AG20443 (cell line): ENCODE measurements at places on chromosomes 4 and X.

DNA sequence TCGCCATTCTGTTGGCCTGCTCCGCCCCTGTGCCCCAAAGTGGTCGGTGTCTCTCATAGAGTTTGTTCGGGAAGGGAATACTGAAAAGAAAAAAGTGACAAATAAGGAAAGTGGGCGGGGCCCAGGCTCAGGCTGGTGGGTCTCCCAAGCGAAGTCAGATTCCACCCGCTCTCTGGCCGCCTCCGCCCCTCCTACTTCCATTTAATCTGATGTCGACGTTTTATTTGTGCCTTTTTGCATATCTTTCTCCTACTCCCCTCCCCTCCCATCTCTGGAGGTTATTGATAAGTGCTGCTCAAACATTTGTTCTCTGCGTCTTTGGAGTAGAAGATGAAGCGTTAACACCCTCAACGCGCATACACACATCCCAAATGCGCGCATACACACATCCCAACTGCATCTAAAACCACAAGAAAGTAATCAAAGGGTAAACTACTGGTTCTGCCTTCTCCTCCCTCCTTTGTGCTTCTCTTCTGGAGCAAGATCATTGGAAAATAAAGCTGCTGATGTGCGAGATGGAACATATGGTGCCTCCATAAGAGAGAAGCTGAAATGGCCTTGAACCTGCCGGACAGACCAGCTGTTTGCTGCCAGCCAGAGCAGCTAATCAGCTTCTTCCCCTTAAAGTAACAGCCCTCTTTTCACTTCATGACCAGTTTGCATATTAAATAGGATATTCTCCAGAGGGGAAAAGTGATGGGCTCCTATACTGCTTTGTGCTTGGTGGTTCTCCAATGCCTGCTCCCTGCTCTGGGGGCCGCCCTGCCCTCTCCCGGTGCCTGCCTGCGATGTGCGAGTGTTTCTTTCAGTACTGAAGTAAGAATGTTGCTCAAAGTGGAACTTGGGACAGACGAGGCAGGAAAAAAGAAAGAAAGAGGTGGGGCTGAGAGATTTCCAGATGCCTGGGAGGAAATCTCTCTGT is 3.1 kb downstream of the MAMLD1 start:
- DNase-seq = peak; percentile 39

DNA sequence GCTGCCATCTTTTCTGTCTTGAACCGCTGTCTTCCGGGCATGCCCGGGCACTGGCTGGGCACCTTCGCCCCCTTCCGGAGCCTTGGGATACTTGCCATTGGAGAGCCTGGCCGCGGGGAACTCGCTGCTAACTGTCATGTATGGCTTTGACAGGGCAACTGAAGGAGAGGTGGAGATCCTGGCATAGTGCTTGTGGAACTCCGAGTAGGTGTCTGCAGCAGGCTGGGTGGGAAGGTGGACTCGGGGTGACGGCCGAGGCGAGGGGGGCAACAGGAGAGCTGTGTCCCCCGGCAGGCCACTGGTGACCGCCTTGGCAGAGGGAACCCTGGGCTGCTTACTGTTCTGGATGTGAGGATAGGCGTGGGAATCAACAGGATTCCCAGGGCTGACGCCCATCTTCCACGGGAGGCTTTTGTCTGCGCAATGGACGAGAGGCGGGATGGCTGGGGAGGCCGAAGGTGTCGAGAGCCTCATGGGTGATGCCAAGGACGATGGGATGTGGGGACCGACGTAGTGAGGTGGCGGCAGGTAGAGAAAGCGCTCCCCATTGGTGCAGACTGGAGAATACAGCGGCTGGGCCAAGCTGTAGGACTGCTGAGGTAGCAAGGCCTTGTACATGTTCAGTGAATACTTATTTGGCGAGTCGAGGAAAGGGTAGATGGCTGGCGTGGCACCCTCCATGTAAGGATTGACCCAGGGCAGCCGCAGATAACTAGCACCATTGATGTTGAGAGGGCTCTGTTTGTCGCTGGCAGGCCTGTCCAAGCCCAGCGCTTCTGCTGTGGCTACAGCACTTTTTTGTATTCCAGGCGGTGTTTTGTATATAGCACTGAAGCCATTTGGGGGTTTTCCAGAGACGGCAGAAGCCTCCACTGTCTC is 23.4 kb downstream of the BCOR start:
- no peak for DNase-seq

DNA sequence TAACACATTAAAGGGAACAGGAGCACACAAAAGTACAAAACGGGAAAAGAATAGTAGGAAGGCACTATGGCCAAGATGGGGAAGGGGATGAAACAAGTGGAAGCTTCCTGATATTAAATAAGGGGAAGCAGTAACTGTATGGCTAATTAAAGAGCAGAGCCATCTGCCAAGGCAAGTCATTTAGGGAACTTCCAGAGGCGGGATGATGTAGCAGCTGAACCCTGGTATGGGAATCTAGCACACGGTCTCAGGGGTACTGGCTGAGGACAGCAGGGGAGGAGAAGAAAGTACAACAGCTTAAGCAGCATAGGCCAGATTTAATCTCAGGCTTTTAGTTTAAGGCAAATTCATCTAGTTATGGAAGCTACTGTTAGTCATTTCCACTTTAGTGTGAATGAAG is 59.1 kb downstream of the IGFBP7 start:
- no peak for DNase-seq

- no peak for DNase-seq
Measured at GRCh38 chrX:13345037-13345436, 25.2 kb upstream of the ATXN3L start.

DNA sequence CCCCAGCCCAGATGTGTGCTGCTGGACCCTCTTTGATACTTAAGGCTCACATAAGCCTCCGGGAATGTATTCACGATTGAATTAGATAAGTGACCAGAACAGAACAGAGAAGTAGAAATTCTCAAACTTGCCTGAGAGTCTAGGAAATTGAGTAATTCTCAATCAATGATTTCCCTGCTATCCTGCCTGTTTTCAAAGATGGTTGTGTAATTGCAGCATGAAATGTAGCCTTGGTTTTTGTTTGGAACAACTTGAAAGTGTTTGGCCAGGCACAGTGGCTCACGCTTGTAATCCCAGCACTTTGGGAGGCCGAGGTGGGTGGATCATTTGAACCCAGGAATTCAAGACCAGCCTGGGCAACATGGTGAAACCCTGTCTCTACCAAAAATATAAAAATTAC is 41.2 kb downstream of the TNIP2 start:
- DNase-seq = no peak

GRCh38 chrX:85963736-85964135 is 83.6 kb downstream of the CHM start:
- peak; percentile 59 for DNase-seq

GRCh38 chr4:100826067-100826466 is 308.2 kb upstream of the EMCN start:
- DNase-seq = no peak

DNA sequence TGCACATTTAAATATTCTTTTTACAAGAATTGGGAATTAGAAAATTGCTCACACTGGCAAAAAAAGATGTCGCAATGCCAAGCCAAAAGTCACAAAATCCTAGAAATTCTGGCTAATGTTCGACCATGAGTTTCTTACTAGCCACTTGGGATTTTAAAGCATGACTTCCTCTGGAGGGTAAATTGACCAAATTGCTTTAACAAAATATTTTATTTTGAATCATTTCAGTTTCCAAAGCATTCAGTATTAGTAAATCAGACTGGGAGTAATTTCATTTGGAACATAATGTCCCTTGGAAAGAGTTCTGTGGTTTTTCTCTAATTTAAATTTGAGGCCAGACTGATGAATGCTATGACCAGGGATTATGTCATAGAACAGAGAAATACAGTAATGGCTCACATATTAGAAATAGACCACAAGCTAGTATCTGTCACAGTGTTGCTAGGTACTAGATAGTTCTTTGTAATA is 7.6 kb upstream of the CXCL5 start:
- DNase-seq = peak; percentile 37
